ENCODE measurements at places on chromosomes 13 and 19.

DNA sequence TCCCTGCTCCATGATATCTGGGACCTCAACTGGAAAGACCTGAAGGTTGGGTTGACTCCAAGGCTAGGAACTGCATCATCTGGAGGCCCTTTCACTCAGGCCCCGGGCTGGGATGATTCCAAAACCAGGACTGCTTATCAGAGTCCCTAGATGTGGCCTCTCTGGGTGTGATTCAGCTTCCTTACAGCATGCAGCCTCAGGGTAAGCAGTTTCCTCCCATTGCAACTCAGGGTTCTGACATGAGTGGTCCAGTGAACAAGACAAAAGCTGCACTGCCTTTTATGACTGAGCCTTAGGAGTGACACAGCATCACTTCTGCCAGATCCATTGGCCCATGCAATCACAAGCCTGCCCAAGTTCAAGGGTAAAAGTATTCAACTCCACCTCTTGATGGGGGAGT lies 502.8 kb downstream of the COG6 start:
- no peak for DNase-seq

GRCh38 chr19:33472226-33472625 lies 49.4 kb downstream of the PEPD start:
- DNase-seq = no peak

- no peak for DNase-seq
Measured at GRCh38 chr13:77740931-77741596, 43.6 kb downstream of the SLAIN1 start.

GRCh38 chr19:7699003-7699402 lies 2.9 kb downstream of the FCER2 start:
- no peak for DNase-seq

DNA sequence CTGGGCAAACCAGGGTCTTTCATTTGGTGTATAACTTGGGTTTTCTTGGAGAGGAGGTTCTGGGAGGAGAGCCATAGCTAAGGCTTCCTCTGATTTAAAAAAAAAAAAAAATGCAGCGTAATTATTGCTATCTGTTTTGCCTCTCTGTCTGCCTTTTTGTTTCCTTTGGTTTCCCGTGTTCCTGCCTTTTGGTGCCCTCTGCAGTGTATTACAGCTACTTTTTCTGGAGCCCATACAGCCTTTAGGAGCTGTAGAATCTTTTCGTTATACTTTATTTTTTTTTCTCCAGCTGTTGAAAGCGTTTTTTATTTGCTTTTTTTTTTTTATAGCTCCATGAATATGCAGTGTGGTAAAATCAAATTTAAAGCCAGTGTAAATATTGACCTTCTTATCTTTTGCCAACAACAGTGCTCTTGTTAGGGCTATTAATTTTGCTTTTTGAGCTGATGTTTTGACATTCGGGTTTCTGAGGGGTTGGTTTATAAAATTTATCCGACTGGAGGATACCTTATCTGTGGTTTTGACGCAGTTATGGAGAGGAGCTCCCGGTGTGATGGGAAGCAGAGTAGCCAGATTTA lies 38.1 kb downstream of the ZNF493 start:
- DNase-seq = no peak

DNA sequence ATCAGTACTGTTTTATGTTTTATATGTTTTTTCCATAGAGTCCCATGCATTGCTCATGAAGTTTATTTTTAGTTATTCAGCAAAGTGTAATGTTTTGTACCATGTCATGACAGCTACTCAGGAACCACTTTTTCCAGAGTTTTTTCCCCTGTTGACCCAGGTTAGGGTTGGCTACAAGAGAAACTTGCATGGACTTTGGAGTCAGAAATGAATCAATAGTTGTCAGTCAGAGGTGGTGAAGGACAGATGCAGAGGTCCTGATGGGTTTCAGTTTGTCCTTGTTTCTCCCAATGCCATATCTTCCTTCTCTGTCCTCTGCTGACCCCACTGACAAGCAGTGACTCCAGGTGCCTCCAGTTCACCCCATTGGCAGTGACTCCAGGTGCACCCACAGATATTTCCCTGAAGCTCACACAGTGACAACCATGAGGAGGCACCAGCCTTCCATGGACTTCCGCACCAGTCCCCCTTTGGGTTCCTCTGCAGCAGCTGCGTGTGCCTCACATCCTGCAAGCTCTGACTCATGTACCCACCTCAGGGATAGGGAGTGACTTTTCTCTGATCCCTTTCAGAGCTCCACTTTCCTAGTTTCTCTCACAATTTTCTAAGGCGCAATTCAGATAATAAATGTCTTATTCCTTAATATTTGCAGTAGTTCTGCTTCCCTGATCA lies 92.1 kb downstream of the AKAP11 start:
- no peak for DNase-seq

DNA sequence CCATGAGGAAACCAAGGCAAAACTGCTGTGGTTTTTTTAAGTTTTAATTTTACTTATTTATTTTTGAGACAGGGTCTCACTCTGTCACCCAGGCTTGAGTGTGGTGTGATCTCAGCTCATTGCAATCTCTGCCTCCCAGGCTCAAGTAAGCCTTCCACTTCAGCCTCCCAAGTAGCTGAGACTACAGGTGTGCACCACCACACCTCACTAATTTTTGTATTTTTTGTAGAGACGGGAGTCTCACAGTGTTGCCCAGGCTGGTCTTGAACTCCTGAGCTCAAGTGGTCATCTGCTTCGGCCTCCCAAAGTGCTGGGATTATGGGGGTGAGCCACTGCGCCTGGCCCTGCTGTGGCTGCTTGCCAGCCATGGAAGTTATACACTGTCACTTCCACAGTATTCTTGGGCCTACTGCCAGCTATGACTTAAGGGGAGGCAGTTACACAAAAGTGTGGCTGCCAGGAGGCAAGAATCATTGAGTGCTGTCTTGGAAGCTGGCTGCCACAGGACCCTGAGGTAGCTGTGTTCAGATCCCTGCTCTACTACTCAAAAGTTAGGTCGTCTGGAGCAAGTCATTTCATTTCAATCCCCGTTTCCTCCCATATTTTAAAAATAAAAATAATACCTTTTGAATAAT lies 12.7 kb downstream of the FARP1 start:
- DNase-seq = no peak

- DNase-seq = no peak
Measured at GRCh38 chr13:59950266-59950665, 213.5 kb downstream of the DIAPH3 start.

GRCh38 chr19:13095934-13096927 lies 6.4 kb downstream of the LYL1 start:
- no peak for DNase-seq

Data from CD4-positive, alpha-beta T cell treated with Interleukin-12 subunit alpha and Interleukin-12 subunit beta, for 1 hour (primary cell).